ENCODE measurements at places on chromosomes 1 and 21. TPM values are rescaled to one million over a fixed set of nuclear protein-coding genes. Genes with fewer than 3 reads are reported as not detected.

Gene CPTP
- total RNA-seq, result 15.7 TPM

GRCh38 chr1:177812144-177812543, 157.7 kb downstream of the SEC16B start:
- DNase-seq, result no peak

DNA sequence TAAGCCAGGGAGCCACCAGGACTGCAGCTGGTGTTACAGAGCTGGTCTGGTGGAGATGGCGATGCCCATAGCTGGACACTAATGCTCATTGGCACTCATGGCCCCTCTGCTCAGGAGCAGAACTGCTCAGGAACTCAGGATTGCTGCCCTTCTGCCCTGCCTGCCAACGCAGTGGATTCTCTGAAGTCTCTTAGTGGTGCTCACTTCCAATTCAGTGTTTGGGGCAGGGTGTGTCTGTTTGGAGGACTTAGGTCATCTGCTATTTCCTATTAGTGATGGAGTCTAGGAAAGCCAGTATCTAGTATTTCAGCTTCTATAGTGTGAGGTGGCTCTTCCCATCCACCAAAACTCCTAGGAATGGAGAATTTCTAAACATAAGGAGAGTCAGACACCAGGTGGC, 29.1 kb downstream of the S100A10 start:
- DNase-seq, result no peak

- no peak for DNase-seq
Measured at GRCh38 chr1:223201967-223202366, 58.9 kb upstream of the TLR5 start.

Gene CNR2
- total RNA-seq, result 0.09 TPM
